Suppressor macrophage (primary cell): ENCODE measurements at places on chromosomes 11 and 22.

DNA sequence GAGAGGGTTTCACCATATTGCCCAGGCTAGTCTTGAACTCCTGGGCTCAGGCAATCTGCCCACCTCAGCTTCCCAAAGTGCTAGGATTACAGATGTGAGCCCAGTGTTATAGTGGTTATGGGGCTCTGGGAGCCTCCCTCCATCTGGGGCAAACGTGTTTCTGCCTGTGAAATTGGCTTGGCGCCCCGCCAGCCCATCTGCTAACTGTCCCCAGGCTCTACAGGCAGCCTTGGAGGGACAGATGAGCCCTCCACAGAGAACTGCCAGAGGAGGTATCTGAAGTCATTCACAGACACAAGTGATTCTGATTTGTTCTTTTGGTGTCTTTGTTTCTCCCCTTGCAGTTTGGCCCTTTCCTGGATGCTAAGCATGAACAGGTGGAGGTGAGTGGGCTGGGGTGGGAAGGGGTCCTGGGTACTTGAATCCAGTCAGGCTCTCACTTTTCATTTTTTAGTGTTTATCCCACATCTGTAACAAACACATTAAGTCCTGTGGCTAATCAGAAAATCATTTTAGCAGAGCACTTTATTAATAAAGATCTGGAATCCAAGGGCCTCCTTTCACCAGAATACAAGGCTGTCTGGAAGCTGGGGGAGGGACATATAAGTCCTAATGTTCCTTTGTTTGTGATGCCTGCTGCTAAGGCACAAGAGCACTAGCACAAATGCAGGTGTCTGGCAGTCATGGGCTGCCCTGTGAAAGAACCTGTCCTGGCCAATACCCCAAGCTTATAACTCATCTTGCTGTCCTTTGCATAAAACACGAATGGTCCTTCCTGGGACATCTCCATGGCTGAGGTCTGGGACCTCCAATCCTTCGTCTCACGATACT is 25.7 kb upstream of the CDC42EP2 start:
- no peak for DNase-seq

GRCh38 chr22:26614322-26614721 is 3.5 kb downstream of the CRYBB1 start:
- DNase-seq: no peak

- no peak for DNase-seq
These were observed 175.9 kb downstream of the NTM start for GRCh38 chr11:131546218-131546895.

GRCh38 chr11:94553938-94554337 is 10.2 kb downstream of the FUT4 start:
- DNase-seq: no peak

GRCh38 chr11:12591706-12592105 is 82.5 kb upstream of the TEAD1 start:
- DNase-seq: no peak

DNA sequence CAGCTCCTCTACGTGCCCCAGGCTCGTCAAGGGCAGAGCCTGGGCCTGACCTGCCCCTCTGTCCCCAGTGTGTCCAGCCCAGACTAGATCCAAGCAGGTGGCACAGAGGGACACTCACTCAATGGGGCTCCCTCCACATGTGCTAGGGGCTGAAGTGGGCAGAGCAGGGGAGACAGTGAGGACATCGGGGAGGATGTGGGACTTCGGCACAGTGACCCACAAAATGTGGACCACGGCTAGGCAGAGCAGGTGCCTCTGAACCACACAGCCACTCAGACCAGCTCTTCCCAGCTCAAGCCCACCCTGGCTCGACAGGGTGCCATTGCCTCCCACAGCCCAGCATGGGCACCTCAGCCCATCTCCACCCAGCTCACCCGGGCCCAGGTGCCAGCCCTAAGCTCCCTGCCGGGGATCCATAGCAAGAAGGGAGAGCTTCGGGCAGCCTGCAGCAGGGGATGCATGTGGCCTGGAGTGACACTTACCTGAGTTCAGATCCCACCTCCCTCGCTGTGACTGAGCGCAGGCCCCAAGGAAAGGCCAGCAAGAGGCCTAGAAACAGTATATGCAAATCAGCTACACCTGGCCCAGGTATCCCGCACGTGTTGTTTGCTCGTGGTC is 46.9 kb upstream of the RTL6 start:
- DNase-seq: no peak

DNA sequence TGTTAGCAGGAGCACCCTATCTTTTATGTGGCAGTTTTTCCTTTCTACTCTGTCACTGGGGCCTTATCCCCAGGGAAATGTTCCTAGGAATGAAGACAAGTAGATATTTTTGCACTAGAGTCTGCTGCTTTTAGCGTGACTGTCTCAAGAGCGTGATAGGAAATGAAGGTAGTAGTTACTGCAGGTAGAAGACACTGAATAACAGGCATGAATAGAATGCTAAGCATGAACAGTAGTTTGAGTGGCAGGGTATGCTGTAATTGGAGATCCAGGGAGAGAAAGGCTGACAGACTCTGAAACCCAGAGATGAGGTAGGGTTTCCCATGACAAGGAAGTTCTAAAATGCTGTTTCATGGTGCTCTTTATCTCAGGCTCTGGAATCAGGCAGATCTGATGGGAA is 475.1 kb downstream of the NELL1 start:
- no peak for DNase-seq

DNA sequence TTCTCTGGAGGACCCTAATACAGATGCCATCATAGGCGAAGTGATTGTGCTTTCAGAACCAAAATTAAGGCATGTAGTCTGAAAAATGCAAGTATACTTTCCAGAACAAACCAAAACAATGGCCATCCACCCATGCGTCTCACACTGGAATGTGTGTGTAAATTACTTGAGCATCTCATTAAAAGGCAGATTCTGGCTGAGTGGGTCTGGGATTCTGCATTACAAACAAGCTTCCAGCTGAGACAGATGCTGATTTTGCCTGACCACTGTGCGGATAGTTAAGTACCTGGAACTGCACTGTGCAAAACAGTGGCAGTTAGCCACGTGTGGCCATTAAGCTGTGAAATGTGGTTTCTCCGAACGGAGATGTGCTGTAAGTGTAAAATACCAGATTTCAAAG is 26.2 kb downstream of the RRP7A start:
- no peak for DNase-seq

DNA sequence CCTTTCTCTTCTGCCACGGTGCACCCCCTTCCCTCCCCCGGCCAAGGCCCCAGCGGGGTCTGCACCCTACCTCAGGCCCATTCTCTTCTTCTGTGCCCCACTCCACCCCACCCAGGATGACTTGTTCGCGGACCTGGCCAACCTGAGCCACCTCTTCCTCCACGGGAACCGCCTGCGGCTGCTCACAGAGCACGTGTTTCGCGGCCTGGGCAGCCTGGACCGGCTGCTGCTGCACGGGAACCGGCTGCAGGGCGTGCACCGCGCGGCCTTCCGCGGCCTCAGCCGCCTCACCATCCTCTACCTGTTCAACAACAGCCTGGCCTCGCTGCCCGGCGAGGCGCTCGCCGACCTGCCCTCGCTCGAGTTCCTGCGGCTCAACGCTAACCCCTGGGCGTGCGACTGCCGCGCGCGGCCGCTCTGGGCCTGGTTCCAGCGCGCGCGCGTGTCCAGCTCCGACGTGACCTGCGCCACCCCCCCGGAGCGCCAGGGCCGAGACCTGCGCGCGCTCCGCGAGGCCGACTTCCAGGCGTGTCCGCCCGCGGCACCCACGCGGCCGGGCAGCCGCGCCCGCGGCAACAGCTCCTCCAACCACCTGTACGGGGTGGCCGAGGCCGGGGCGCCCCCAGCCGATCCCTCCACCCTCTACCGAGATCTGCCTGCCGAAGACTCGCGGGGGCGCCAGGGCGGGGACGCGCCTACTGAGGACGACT is 15.9 kb downstream of the RTN4RL2 start:
- DNase-seq: peak; percentile 77

DNA sequence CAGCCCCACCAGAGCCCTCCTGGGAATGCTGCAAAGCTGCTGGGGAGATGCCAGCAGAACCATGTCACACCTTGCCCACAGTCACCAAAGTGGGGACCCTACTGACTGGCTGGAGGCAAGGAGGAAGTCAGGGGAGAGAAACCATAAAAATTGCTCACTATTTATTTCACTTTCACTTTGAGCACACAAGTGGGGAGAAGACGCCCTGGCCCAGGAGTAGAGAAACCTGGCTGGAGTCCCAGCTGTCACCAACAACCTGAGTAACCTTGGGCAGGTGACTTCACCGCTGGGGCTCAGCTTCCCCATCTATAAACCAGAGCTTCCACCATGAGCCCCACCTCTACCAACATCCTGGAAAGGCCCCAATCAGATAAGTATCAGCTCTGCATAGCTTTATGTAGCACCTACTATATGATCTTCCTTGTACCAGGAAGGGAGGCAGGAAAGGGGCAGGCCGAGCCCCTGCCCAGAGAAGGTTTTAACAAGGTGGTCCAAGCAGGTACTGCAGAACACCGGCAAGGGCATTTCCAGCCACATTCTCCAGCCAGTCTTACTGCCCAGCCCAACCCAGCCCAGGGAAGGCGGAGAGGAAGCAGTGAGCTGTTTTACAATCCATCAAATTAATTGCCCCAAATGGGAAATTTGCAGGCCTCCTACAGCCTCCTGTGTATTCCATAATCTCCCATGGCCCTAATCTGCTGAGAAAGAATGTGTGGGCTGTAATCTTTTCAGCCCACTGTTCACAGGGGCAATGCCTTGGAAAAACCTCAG is 27.6 kb downstream of the PLEKHA7 start:
- DNase-seq: no peak

- no peak for DNase-seq
These were observed 24.7 kb downstream of the CAPN1 start for GRCh38 chr11:65206441-65206841.

GRCh38 chr11:120302001-120302805 is 22.9 kb upstream of the TLCD5 start:
- DNase-seq: no peak

GRCh38 chr11:71238285-71238875 is 14.0 kb downstream of the SHANK2 start:
- no peak for DNase-seq

DNA sequence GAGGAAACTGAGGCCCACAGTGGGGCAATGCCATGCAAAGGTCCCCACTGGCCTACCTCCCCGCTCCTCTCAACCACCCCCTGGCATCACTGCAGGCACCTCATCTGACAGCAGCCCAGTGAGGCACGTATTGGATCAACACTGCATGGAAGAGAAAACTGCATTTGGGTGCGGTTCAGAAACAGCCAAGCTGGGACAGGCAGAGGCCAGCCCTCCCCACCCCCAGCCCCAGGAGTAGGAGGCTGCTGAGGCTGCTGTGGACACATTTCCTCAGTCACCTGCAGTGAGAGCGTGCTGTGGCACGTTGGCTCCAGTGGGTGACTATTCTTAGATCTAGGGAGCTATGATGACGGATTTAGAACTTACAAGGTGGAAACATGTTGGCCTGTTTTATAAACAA is 63.7 kb downstream of the KCNC1 start:
- DNase-seq: no peak

GRCh38 chr11:129798212-129798611 is 17.4 kb upstream of the TMEM45B start:
- DNase-seq: no peak

DNA sequence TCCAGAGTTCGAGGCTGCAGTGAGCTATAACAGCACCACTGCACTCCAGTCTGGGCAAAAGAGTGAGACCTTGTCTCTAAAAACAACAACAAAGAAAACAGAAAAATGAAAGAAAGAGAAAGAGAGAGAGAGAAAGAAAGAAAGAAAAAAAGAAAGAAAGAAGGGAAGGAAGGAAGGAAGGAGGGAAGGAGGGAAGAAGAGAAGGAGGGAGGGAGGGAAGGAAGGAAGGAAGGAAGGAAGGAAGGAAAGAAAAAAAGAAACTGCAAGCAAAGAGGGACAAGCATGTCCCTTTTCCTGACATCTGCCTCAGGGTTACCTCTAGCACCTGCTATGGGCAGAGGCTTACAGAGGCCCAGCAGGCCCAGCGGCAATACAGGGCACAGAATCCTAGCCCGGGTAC is 475.0 kb downstream of the MIAT start:
- DNase-seq: no peak

GRCh38 chr11:76510060-76511047 is 65.5 kb downstream of the EMSY start:
- no peak for DNase-seq

GRCh38 chr11:13009921-13010748 is 1.0 kb downstream of the RASSF10 start:
- DNase-seq: no peak

DNA sequence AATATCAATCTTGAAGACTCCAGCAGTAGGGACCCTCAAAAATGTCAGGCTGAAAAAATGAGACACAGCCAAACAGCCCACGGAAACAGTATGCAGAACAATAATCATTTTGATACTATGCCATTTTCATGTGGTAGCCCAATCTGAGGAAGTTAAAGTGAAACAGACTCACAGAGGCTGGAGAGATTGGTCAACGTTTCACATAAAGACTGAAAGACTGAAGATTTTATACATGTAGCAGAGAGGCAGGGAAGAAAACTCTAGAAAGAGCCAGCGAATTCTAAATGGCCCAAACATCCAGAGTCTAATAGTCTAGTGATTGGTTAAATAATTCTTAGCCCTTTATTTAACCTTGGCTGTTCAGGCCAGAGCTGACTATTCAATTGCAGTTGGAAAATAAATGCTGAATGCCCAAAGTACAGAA is 49.4 kb downstream of the MAML2 start:
- peak; percentile 46 for DNase-seq

DNA sequence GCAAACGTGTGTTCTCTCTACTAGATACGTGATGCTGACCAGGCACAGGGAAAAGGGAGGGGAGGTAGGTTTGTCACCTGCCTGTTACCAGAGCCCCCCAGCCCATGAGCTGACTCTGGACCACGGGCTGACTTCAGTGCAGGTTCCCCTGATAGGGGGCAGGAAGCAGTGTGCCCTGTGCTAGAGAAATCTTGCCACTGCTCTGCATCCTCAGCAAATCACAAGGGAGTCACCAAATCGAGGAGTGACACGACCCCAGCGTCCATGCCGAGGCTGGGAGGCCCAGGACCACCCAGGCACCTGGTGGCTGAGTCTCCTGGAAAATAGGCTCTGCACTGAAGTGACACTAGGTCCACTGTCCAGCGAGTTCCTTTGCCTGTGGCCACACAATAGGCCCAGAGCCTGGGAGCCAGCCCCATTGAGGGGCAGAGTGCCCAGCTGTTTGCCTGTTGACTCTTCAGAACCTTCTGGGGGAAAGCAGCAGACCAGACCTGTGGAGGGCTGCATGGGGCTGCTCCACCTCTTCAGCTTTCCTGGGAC is 99.3 kb downstream of the CTTN start:
- no peak for DNase-seq

GRCh38 chr11:33832676-33833075 is 58.4 kb upstream of the FBXO3 start:
- DNase-seq: no peak

GRCh38 chr11:130606781-130607511 is 158.5 kb downstream of the ADAMTS15 start:
- no peak for DNase-seq
